HFFc6 (cell line): ENCODE measurements at places on chromosomes 7 and 10.

- no peak for DNase-seq
These were observed 154.6 kb upstream of the GDF10 start for GRCh38 chr10:47145290-47145934.

GRCh38 chr7:98240961-98241673, 10.9 kb downstream of the TECPR1 start:
- no peak for DNase-seq

DNA sequence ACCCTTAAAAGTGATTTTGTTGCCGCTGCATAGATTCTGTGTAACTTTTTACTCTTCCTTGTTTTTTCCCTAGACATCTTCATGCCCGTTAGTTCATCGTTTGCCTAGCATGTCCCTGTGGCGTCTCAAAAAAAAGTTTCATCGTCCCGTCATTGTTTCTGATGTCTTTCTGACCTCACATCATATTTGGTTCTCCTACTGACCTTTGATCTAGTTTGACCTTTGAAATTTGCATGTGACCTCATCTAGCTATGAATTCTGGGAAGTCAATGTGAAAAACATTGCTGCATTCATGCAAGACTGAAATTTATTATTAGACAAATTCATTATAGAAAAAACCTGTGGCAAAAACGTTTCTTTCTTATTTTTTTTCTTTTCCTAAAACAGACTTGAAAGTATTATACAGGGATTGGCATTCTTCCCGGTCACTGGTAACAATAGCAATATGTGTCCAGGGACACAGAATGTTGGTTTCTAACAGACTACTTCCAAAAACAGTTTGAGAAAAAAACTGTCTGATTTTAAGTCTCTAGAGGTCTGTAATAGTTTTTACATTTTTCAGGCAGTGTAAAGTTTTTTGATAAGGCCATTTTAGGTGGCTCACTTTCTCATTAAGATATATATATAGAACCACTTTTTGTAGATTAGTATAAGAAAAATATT, 280.9 kb downstream of the USP6NL start:
- DNase-seq: peak; percentile 6

GRCh38 chr7:157542068-157543021, 205.5 kb downstream of the DNAJB6 start:
- DNase-seq: no peak
